BJ (cell line): ENCODE measurements at places on chromosomes 4 and X.

DNA sequence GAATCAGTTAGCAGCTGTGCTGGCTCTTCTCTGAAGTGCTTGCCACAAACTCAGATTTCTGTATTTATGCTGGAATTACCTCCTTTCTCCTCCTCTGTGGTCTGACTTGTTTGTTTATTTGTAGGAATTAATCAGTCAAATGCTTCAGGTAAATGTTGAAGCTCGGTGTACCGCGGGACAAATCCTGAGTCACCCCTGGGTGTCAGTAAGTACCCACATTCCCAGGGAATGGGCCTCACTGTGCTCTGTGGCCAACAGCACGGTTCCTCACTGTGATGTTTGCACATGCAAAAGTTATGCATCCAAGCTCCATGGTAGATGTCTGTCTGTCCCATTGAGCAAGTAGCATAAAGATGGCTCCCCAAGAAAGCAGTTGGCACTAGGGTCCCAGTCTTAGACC lies 169.9 kb downstream of the DCLK2 start:
- no peak for DNase-seq

DNA sequence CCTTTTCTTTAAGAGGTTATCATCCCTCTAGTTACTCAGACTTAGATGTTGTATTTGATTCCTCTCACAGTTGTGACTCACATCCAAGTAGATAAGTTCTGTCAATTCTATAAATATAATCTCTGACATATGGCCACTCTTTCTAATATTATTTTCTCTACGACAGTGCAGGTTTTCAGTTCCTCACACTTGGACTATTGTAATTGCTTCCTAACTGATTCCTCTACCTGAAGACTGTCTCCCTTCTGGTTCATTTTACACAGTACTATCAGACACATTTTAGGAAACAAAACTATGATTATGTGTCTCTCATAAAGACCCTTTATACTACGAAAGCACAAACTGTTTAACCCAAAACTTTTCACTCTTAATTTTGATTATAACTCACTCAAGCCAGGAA lies 31.3 kb upstream of the GNRHR start:
- no peak for DNase-seq

DNA sequence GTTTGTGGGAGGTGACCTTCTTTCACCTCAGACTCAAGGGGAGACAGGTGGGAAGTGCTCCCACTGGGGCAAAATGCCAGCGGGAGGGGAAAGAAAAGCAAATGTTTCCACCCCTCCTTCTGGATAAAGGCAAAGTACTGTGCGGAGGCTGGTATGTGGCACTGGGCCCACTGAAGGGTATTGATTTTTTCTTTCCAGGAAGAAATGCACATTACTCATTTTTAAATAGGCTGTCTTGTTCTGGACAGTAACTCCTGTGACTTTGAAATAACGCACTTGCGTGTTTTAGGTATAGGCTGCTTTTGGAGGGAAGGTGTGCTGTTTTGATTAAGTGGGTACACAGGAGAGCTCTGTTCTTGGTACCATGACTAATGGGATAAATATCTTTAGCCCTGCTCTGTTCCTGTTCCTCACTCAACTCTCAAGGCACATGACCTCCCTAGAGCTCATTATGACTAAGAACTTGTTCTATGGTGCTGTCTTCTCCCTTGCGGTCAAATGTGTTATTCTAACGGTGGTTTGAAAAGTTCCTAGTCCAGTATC lies 40.7 kb upstream of the MBTPS2 start:
- DNase-seq: no peak

- DNase-seq: no peak
Observed at GRCh38 chr4:113587640-113588275, 173.8 kb downstream of the CAMK2D start.

DNA sequence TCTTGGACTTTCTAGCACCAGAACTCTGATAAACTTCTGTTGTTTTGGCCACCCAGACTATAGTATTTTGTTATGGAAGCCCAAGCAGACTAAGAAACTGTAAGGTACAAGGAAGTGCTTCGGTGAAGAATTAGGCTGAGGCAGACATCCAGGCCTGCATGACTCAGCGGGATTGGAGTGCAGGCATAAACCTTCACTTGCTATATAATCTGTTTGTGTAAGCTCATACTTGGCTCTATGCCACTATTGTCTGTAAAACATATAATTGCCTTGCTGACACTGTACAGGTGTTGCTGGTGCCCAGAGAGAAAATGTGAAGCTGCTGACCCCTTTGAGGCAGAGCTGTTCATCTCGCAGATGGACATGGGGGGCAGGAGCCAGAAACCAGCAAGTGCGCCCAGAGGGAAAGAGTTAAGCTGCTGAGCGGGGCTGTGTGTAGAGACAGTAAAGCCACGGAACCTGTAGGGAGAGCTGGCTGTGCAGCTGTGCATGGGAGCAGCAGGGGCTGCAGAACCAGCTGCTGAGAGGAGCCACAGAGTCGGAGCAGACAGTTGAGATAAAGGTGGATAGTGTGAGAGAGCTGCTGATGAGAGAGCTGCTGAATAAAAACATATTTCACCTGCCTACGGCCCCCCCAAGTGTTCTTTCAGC lies 96.2 kb downstream of the RBM46 start:
- no peak for DNase-seq

GRCh38 chr4:168440442-168441264 lies 39.6 kb downstream of the DDX60L start:
- peak; percentile 16 for DNase-seq

DNA sequence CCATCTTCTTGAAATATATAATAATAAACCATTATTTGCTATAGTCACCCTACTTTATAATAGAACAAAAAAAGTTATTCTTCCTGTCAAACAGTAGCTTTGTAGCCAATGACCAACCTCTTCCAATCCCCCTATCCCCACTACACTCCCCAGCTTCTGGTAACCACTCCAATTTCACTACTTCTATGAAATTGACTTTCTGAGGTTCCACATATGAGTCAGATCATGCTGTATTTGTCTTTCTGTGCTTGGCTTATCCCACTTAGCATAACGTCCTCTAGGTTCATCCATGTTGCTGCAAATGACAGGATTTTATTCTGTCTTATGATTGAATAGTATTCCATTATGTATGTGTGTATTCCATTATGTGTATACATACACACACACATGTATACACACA lies 809.7 kb upstream of the NDST4 start:
- no peak for DNase-seq

- DNase-seq: no peak
Observed at GRCh38 chr4:176262243-176262642, 6.8 kb downstream of the ASB5 start.

- no peak for DNase-seq
Observed at GRCh38 chrX:151711154-151711553, 4.7 kb upstream of the FATE1 start.

DNA sequence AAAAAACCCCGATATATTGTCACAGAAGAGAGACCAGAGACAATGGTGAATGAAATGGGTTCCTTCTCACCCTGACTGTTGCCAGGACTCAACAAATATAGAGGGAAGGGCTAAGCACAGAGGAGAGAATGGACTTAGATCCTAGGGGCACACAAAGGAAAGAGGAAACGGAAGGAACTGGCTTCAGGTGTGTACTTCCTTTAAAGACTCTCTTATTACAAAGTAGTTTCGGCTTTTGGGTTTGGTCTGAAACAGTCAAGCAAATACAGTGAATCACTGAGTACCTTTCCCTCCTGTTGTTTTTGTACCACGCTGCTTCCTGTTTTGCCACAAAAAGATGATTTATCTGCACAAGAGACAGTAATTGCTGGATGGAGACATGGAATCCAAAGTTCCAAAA lies 46.1 kb upstream of the S100G start:
- DNase-seq: no peak

- no peak for DNase-seq
Observed at GRCh38 chrX:150625097-150625496, 56.7 kb downstream of the MTM1 start.

GRCh38 chr4:89368861-89369260 lies 61.3 kb upstream of the GPRIN3 start:
- DNase-seq: no peak

GRCh38 chr4:76116821-76117220 lies 31.4 kb downstream of the NUP54 start:
- DNase-seq: no peak
